ENCODE measurements at places on chromosomes 1 and 21.

GRCh38 chr21:32747396-32747795 is 19.6 kb upstream of the SYNJ1 start:
- DNase-seq = no peak

- peak; percentile 37 for DNase-seq
Observed at GRCh38 chr1:76547916-76548315, 319.4 kb upstream of the ST6GALNAC5 start.

- DNase-seq = no peak
Observed at GRCh38 chr21:14088391-14088790, 122.4 kb downstream of the LIPI start.

DNA sequence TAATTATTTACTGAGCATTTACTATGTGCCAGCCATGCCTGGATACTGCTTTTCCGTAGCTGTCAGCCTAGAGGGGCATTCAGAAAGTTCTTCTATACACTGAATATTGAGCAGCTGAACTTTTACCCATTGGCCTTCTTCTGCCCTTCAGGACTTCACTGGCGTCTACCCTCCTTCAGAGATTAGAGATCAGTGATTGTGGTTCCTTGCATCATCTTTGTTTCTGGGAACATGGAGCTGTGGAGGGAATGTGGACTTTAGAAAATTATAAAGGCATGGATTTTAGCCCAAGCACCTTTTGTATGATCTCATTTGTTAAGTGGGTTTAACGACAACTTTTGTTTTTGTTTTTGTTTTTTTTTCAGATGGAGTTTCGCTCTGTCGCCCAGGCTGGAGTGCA is 58.7 kb upstream of the POU3F1 start:
- no peak for DNase-seq

GRCh38 chr1:27862671-27863537 is 9.4 kb upstream of the THEMIS2 start:
- DNase-seq = peak; percentile 64

DNA sequence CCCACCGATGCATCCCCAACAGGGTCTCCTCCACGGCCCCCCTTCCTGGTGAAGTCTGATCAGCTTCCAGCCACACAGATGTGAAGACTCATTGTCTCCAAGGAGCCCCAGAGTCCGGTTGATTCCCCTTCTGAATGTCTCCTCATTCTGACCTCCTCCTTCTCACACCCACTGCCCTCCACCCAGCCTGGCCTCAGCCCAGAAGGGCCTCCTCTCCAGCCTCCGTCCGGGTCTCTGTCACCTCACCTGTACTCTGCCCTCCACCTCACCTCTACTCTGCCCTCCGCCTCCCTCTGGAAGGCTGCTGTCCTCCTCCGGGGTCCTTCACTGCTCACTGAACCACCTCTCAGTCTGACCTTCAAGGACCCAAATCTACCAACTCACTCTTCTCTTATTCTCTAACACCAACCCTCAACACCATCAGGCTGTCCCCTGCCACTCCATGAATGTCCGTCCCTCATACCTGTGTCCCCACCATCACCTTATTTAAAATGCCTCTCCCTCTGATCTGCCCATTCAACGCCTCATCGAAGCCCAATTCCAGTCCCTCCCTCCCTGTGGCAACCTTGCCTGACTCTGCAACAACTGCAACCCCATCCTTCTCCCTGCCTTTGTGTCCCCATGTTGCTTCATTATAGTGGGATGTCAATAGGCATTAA is 201.2 kb downstream of the TOMM20 start:
- no peak for DNase-seq

GRCh38 chr1:7869136-7869920 is 16.5 kb upstream of the UTS2 start:
- DNase-seq = no peak

All from DMS53 (cell line).